Epithelial cell of proximal tubule (primary cell): ENCODE measurements at places on chromosomes 4 and X. TPM values are rescaled to one million over a fixed set of nuclear protein-coding genes. Genes with fewer than 3 reads are reported as not detected.

DNA sequence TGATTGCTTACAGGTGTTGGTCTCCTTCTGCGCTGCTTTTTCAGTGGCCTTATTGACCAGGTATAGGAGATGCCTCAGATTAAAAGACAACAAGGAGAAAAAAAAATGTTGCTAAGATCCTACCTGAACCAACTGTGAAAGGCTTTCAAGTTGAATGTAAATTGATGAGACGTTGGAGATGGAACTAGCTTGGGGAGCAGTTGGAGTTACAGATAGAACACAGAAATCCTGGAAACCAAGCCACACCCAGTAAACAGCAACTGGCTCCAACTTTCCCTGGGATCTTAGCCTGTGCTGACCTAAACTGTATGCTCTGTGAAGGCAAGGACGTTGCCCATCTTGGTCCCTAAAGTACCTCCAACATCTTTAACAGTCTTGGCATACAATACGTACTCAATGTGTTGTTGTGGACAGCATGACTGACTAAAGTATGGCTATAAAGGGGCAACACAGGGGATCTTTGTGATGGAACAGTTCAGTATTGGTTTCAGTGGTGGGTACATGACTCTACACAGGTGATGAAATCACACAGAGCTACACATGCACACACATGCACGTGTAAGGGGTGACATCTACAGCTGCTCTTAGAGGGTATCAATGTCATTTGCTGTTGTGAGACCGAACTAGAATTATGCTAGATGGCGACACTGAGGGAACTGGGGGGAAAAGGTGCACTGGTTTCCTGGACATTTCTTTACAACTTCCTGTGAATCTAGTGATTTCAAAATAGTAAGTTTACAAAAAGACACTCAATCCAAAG lies 22.3 kb downstream of the GAB3 start:
- no peak for DNase-seq

- DNase-seq: no peak
These were observed 44.3 kb upstream of the TBL1X start for GRCh38 chrX:9420275-9421265.

DNA sequence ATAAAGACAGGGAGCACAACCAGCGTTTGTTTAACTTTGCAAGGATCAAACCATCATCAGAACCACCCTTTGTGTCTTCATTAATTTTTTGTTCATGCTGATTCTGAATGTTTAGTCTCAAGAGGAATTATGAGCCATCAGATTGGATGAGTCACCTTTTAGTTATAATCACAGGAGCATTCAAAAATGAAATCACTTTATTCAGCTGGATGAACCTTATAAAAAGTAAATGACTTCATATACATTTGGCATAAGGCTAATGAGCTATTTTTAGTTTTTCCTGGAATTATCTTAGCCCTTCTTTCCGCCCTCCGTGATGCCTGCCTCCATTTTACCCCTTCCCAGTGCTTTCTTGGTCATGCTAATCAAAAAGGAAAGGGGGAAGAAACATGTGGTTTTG lies 103.6 kb downstream of the SORBS2 start:
- DNase-seq: no peak

DNA sequence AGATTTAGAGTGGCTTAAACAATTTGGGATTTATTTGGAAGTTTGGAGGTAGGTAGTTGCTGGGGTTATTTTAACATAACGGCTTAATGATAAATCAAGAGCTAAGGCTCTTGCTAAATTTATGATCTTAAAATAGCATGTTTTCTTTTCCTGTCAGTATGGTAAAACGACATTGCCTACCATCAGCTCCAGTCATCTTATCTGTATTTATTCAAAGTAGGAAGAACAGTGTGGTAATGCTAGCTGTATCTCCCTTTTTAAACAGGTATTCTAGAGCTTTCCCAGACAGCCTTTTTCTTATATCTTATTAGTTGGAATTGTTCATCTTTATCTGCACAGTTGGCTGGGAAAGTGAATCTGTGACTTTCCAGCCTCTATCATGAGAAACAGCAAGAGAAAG lies 110.2 kb downstream of the SLC4A4 start:
- DNase-seq: no peak

DNA sequence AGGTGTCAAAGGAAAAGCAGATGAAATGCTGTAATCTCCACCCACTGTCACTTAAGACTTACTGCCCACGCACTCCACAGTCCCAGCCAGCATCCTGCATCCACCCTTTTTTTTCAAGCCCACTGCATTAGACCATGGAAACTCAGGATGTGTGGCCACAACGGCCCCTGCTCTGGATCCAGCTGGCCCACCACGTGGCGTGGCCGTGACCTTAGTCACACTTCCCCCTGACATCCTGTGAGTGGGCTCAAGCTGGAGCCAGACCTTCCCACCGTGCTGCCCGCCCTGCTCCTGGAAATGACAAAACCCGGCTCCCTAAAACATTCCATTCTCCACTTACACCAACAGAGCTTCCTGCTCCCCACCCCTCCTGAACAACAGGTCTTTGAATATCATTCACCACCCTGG lies 588.3 kb upstream of the DIPK2B start:
- DNase-seq: no peak

DNA sequence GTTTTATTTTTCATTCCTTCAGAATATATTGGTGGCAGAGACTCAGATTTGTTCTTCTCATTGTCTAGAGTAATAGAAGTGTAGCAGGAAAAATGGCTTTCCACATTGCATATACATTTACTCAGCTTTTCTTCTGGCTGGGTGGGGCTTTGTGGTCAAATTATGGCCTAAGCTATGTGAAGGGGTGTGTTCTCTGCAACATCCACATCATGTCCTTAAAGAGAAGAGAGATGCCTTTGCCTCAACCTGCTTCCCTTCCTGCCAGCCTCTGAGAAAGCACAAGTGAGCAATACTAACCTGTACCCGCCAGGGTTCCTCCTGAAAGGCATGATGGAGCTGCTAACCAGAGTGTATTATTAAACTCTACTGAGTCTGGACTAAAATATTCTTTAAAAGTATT lies 695.6 kb upstream of the FAM241A start:
- DNase-seq: no peak

- no peak for DNase-seq
These were observed 504.8 kb downstream of the INPP4B start for GRCh38 chr4:142341268-142341667.

- no peak for DNase-seq
These were observed 23.1 kb downstream of the BANK1 start for GRCh38 chr4:101813604-101814003.

DNA sequence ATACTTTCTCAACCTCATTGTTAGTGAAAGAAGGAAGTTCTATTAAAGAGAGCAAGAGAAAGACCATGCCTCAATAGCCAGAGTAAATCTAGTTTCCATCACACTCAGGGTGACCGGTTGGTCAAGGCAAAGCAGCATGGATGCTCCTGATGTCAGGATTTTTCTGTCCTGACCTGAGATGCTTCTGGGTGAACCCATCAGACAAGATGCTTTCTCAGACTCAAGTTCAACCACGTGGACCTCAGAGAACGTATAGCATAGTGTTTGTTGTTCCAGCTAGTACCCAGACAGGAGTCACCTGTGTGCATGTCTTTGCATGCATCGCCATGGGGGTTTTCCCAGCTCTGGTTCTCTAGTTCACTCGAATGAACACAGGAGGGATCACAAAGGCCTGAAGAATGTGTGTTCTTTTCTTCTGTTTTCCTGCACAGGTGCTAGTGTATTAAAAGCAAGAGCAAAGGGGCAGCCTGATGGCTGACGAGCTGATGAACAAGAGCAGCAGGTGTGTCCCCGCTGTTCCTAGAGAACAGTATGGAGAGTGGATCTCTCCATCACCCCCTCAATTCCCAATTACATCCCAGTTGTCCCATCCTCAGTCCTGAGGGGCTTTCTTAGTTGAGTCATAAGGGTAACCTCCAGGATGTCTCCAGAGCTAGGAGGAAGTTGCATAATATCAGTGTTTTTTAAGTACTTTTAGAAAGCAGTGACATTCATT lies 110.5 kb upstream of the ENPP6 start:
- DNase-seq: no peak

Gene SMIM31
- not detected in 2 replicates for total RNA-seq

Gene NR3C2
- total RNA-seq: 0.98 and 1.5 TPM in 2 replicates

Gene ANXA3
- 354 and 367 TPM in 2 replicates for total RNA-seq

Gene FAM156B
- total RNA-seq: 3.2 and 6.6 TPM in 2 replicates

Gene WDR17
- total RNA-seq: 0.17 and 0.58 TPM in 2 replicates
